ENCODE measurements at places on chromosomes 2 and 18.

GRCh38 chr2:71893646-71894045 is 254.0 kb downstream of the CYP26B1 start:
- no peak for DNase-seq

- no peak for DNase-seq
These were observed 65.8 kb downstream of the CRIM1 start for GRCh38 chr2:36421379-36421778.

GRCh38 chr2:136236019-136236418 is 118.1 kb upstream of the CXCR4 start:
- no peak for DNase-seq

DNA sequence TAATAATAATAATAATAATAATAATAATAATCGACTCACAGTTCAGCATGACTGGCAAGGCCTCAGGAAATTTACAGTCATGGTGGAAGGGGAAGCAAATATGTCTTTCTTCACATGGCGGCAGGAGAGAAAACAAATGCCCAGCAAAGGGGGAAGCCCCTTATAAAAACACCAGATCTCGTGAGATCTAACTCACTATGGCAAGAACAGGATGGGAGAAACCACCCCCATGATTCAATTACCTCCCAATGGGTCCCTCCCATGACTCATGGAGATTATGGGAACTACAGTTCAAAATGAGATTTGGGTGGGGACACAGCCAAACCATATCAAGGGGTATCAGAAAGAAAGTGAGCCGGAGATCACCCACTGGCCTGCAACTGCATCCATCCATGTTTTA is 40.5 kb upstream of the PAPOLG start:
- DNase-seq: no peak

GRCh38 chr18:75422341-75422910 is 5.1 kb downstream of the SMIM21 start:
- no peak for DNase-seq

DNA sequence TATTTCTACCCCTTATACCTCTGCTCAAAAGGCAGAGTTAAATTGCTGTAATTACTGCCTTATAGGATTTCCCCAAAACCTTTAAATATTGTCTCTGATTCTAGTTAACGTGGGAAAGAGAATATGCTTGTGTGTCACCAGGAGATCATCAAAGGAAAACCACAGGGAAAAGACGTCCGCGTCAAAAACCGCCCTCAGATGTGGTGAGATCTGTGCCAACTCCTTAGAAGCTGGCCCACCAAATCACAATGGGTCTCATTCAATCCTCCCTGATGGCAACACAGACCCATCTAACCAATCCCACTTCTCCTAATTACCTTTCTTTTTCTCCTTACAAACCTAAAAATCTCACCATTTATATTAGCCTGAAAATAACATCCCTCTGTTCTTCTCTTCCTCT is 25.4 kb downstream of the VPS54 start:
- no peak for DNase-seq

GRCh38 chr2:231991664-231992063 is 30.2 kb downstream of the DIS3L2 start:
- no peak for DNase-seq

DNA sequence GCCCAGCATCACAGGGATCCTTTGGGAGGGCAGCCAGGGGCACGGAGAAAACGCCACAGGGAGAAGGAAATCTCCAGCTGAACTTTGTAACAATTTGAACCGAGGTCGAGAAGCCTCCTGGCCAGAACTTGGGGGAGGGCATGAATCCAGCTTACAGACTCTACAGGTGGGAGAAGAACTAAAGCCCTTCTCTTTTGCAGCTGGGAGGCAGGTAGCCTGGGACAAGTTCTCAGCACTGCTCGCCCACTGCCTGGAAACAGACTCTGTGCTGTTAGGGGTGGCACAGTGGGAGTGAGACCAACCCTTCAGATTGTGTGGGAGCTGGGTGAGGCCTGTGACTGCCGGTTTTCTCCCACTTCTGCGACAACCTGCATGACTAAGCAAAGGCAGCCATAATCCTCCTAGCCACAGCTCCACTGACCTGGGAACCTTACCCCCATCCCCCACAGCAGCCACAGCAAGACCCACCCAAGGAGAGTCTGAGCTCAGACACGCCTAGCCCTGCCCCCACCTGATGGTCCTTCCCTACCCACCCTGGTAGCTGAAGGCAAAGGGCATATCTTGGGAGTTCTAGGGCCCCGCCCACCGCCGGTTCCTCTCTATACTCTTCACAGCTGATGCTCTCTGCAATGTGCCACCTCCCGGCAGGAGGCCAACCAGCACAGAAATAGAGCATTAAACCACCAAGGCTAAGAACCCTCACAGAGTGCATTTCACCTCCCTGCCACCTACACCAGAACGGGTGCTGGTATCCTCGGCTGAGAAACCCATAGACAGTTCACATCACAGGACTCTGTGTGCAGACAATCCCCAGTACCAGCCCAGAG is 136.0 kb upstream of the SIX2 start:
- DNase-seq: no peak

DNA sequence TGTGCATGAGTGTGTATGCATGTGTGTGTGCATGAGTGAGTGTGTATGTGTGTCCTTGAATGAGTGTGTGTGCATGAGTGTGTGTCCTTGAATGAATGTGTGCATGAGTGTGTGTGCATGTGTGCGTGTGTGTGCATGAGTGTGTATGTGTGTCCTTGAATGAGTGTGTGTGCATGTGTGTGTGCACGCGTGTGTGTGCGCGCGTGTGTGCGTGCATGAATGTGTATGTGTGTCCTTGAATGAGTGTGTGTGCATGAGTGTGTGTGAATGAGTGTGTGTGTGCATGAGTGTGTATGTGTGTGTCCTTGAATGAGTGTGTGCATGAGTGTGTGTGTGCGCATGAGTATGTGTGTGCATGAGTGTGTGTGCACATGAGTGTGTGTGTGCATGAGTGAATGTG is 271.9 kb downstream of the RNF144A start:
- DNase-seq: no peak

GRCh38 chr2:54838585-54839035 is 115.1 kb downstream of the EML6 start:
- peak; percentile 40 for DNase-seq

DNA sequence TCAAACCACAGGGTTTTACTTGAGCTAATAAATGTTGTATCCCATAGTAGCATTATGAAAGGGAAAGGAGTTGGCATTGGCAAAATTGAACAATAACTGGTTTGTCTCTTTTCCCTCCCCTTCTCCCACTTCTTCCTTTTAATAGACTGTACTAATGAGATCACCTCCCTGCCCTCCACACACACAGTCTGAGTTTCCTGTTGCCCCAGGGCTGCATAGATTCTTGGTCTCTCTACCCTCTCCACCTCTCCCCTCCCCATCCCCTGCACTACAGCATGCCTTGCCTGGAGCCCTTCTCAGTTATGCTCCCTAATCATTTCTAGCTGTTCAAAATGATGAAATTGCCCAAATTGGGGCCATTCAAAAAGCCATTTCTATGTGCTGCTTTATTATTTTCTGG is 37.2 kb upstream of the NEMP2 start:
- DNase-seq: no peak

- DNase-seq: no peak
These were observed 208.0 kb downstream of the C1D start for GRCh38 chr2:67854798-67855197.

DNA sequence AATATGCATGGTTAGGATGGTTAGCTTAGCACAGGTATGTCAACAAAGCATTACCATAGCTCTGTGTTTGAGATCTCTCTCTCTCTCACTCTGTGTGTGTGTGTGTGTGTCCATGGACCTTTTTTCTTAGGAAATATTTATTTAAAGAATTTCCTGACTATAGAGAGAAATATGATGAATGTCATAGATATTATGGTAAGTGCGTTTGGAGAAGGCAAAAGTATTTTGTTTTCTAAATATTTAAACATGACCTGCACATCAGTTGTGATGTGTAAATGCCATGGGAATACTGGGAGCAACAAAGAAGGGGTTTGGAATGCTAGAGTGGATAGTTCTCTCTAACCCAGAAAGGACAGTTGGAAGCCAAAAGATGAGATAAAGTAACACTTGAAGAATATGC is 3.9 kb upstream of the TMEM178A start:
- no peak for DNase-seq

DNA sequence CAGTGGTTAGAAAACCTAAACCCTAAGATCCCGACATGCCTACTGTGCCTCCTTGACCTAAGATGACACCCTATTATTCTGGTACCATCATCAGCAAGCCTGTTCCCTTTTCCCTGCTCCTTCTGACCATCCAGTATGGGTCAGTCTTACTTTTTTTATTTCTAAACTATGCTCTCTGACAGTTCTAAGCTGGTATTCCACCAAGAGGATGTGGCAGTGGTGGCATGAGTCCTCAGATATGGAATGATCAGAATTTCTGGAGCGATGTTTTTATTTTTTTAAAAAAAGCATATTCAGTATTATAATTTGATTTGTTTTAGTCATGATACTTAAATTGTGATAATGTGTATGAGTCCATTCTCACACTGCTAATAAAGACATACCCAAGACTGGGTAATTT is 145.9 kb upstream of the LHCGR start:
- DNase-seq: no peak
